ENCODE measurements at places on chromosomes 3 and 15.
A peak's percentile ranks its signal among the peaks of the same experiment; 100 is the strongest.

DNA sequence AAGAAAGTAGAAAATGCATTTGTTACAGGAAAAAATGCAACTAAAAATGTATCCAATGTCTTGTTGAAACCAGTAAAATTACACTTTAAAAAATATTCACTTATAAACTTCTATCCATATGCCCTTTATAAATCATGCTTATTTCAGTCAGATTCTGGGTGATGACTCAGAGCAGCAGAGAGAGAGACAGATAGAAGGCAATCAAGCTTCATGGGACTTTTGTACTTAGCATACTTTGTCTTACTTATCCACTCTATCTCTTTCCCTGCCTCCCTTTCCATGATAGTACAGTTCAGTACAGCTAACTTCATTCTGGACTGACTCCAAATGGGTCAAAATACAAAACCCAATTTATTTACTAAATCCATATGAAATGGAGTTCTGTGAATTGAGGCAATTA, 1438.2 kb downstream of the ZPLD1 start:
- DNase-seq = no peak

GRCh38 chr15:67196672-67197363, 57.6 kb downstream of the AAGAB start:
- DNase-seq = peak; percentile 89

- DNase-seq = peak; percentile 53
Observed at GRCh38 chr15:78989701-78990240, 44.9 kb upstream of the CTSH start.

DNA sequence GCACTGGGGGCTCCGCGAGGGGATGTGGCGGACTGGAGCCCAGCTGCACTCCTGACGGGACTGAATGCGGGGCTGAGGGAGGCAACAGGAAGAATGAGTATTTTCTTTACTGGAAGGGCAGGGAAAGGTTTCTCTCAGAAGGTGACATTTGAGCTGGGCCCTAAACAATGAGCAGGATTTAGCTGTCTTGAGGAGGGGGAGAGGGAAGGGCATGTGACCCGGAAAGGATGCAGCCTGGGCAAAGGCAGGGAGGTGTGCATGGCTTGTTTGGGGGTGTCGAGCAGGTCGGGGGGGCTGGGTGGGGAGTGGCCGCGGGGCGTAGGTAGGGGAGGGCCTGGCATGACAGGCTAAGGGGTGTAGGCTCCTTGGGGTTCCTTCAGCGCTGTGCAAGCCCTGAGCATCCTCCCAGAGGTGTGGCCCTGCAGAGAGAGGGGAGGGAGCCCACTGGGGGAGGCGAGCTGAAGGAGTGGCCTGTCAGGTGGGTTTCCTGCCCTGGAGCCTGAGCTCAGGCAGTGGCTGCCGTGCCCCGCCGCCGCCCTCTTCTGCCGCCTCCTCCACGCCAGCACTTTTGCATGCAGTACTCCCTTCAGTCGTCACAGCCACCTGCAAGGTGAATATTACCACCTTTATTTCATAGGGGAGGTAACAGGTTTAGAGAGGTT, 17.2 kb upstream of the ANKDD1A start:
- DNase-seq = no peak

GRCh38 chr3:188331166-188331565, 177.2 kb downstream of the LPP start:
- DNase-seq = peak; percentile 27

DNA sequence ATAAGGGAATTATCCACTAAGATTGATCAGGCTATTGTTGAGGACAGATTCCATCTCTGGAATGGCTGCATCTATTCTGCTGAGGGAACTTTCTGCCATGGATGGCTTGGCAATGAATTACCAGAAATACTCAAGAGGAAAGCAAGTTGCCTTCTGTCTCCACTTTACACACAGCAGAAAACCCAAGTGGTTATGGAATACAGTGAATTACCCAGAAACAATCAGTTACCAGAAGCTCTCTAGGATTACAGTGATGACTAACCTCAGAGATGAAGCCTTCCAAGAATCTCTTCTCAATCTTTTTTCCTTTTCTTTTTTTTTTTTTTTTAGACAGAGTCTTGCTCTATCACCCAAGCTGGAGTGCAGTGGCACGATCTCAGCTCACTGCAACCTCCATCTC, 183.3 kb downstream of the WDR76 start:
- DNase-seq = peak; percentile 73

DNA sequence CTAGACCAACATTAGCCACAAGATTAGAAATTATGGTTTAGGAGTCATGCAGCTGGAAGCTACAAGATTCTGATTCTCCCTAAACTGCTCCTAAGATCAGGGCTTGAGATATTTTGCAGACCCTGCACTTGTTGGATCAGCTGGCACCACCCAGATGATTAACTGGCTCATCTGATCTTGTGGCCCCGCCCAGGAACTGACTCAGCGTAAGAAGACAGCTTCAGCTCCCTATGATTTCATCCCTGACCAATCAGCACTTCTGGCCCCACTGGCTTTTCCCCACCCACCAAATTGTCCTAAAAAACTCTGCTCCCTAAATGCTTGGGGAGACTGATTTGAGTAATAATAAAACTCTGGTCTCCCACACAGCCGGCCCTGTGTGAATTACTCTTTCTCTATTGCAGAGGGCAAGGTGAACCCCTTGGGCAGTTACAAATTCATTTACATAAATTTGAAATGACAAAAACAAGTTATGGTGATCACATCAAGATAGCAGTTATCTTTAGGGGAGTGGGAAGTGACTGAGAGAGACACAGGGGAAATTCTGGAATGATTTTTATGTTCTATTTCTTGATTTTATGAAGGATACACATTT, 76.5 kb downstream of the CD200R1L start:
- DNase-seq = peak; percentile 67

- peak; percentile 63 for DNase-seq
Observed at GRCh38 chr3:27114684-27115083, 254.5 kb downstream of the NEK10 start.

DNA sequence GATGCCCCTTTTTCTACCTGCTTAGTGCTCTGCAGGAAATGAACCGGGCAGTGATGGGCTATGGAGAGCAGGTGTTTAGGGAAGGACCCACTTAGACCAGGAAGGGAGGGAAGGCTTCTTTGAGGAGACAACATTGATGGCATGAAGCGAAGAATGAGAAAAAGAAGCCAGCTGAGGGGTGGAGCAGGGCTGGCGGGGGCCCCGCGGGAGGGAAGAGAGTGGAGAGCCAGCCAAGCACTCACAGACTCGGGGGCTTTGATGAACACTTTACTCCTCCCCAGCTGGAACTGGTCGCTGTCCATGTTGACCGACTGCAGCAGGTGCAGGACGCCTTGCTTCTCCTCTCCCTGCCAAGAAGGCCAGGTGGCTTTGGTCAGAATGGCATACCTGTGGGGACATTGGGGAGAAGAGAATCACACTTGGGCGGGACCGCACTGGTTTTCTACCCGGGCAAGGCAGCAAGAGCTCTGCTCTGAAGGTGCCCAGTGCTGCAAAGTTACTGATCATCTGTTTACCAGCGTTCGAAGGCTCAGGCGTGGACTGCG, 28.4 kb upstream of the LDHAL6B start:
- DNase-seq = no peak

- DNase-seq = no peak
Observed at GRCh38 chr3:12458901-12459300, 25.4 kb upstream of the TSEN2 start.

DNA sequence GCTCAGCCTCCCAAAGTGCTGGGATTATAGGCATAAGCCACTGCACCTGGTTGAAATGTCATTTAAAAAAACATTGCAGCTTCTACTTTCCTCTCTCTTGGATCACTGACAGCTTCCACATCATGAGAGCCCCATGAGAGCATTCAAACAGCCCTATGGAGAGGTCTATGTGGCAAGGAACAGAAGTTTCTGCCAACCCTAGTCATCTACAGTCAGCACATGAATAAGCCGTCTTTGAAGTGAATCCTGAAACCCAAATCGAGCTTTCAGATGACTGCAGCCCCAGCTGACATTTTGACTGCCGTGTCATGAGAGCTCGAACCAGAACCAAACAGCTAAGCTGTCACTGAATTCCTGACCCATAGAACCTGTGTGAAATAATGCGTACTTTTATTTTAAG, 39.8 kb downstream of the CD200R1L start:
- no peak for DNase-seq

Data from LHCN-M2 (cell line).